Activated T-cell treated with anti-CD3 and anti-CD28 coated beads, Interleukin-2, amount 50 U/mL, for 24 hours (primary cell): ENCODE measurements at places on chromosomes 13 and 19.

GRCh38 chr19:30158067-30158892 is 213.9 kb upstream of the ZNF536 start:
- no peak for DNase-seq

DNA sequence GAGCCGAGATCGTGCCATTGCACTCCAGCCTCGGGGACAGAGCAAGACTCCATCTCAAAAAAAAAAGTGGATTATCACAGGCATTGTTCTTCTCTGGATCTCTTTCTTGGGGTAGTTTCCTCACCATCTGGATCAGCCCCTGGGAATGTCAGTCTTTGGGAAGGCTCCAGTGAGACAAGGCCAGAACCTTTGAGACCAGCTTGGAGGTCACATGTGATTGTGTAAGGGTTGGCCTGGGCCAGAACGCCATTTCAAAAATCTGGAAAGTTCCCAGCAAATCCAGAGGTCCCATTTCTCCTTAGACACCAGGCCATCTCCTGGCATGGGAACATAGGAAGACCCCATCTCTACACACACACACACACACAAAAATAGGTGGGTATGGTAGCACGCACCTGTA is 14.2 kb upstream of the ANGPTL8 start:
- DNase-seq, result no peak

DNA sequence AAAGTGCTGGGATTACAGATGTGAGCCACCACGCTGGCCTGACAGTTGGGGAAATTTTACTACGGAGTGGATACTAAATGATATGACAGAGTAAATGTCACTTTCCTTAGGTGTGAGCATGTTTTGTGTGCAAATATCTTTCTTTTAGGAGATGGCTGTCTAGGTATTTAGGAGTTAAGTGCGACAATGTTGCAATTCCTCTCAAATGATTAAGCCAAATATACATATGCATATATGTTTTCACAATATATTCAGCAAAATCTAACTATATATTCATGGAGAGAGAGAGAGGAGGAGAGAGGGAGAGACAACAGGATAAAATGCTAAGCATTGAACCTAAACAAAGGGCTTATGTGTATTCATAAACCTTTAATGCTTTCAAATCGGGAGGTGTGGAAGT is 5.4 kb upstream of the SERTAD3 start:
- no peak for DNase-seq

- DNase-seq, result peak; percentile 56
Measured at GRCh38 chr19:4083677-4084546, 17.2 kb upstream of the ZBTB7A start.

DNA sequence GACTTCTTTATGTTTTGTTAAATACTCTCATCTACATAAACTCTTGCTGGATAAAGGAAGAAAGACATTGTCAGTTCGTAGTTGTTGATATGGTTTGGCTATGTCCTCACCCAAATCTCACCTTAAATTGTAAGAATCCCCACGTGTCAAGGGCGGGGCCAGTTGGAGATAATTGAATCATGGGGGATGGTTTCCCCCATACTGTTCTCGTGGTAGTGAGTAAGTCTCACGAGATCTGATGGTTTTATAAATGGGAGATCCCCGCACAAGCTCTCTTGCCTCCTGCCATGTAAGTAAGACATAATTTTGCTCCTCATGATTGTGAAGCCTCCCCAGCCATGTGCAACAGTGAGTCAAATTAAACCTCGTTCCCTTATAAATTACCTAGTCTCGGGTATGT is 3.6 kb downstream of the ADGRE1 start:
- peak; percentile 59 for DNase-seq

DNA sequence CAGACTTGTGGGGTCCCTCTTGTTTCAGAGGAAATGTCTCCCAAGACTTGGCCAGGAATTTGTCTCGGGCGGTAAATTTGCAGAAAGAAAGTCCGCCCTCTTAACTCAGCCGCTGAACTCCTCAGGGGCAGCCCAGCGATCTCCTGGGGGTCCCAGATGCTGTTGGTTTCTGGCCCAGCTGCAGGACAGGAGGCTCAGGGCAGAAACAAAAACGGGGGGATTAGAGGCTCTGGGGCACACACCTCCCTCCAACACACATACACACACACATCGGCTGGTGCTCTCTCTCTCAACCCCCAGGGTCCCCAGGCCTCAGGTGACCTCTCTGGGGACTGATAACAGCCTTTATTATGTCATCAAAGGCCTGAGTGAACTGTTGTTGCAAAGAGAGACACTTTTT is 7.1 kb downstream of the ARHGEF18 start:
- no peak for DNase-seq
